ENCODE measurements at places on chromosomes 12 and 14.

GRCh38 chr12:11660624-11661023 is 11.2 kb downstream of the ETV6 start:
- DNase-seq, result no peak

DNA sequence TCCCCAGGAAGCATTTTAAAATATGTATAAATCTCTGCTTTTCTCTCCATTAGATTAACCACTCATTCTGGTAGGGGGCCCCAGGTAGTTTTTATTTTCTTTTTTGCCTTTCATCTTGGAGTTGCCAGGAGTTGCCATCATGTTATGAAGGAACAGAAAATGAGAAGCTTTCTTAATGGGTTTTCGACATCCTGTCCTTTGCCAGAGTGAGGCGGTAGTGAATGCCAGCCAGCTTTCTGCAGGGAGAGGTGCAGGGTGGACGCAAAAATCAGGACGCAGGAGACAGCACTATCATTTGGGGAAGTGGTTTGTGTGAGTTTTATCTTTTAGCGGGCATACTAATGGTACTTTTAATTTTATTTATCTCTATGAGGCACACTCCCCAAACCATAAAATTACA is 1.7 kb downstream of the RASSF8 start:
- no peak for DNase-seq

- DNase-seq, result no peak
Observed at GRCh38 chr14:30225176-30225575, 297.5 kb upstream of the PRKD1 start.

DNA sequence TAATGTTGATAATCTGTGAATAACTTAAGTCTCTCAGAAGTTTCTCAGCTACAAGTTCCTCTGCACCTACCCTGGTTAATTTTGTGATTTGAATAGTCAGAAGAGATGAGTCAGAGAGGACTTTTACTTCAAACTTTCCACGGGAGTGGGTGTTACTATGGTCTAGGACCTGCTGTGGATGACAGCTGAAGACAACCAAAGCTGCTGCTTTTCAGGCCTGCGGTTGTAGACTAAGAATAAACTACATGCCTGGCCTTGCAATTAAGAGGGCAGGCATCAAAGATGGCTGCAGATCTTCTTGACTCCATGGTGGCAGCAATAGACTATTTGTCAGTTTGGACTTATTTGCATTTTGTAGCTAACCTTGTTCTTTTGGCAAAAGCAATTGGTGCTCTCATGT is 227.1 kb upstream of the KRR1 start:
- no peak for DNase-seq

GRCh38 chr12:906062-906585 is 43.4 kb downstream of the RAD52 start:
- no peak for DNase-seq

- DNase-seq, result no peak
Observed at GRCh38 chr12:45637706-45638105, 91.8 kb upstream of the ARID2 start.

- no peak for DNase-seq
Observed at GRCh38 chr12:62306569-62307530, 46.6 kb downstream of the USP15 start.

DNA sequence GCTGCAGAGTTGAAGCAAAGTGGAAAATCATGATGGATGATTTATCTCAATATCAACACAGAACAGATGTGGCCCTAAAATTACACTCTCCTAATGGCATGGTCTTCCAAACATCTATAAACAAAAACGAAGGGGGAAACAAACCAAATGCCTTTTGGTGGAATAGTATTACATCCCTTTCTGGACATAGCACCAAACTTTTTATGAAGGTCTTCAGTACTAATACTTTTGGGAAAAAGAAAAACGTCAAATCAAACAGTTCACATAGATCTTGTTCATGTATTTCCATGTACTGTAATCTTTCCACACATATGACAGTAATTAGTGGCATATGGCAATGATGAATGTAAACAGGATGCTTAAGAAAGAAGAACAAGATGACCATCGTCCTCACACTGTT is 22.9 kb upstream of the ANAPC7 start:
- DNase-seq, result no peak

DNA sequence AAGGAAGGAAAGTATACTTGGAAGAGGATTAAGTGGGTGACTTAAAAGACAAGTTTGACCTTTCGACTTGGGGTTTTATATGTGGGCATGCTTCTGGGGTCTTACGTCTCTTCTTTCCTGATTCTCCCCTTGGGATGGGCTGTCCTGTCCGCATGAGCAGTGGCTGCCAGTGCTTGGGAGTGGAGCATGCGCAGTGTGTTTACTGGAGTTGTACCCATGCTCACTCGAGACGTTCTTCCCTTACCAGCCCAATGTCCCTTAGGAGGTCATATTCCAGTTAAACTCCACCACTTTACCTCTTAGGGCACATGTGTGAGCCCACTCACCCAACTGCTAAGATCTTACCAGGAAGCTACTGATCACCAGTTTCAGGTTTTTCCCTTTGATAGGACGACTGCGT is 20.0 kb upstream of the CHST11 start:
- no peak for DNase-seq

GRCh38 chr12:93536766-93537488 is 35.5 kb upstream of the SOCS2 start:
- no peak for DNase-seq

DNA sequence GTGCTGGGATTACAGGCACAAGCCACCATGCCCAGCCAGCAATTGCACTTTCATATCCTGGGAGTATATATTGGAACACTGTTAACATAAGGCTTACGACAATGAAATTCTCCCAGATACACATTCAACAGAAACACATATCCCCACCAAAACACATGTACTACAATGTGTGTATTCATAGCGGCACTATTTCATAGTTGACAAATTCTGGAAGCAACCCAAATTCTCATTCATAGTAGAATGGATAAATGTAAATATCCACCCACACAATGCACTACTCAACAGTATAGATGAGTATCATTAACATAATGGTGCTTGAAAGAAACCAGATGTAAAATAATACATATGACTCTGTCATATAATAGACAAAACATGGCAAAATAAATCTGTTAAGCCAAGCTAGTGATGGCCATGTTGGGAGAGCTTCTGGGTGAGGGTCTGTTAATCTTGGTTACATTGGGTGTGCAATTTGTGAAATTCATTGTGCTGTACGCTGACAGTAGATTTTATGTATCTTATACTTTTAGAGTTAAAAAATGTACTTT is 2.6 kb upstream of the DNAAF2 start:
- DNase-seq, result no peak

- no peak for DNase-seq
Observed at GRCh38 chr12:91574391-91574790, 391.8 kb upstream of the DCN start.

- no peak for DNase-seq
Observed at GRCh38 chr12:131087991-131088700, 134.4 kb downstream of the ADGRD1 start.

GRCh38 chr14:61119006-61119405 is 138.0 kb downstream of the SLC38A6 start:
- no peak for DNase-seq

- no peak for DNase-seq
Observed at GRCh38 chr12:93808169-93808899, 131.2 kb downstream of the CRADD start.

GRCh38 chr12:27289414-27289813 is 43.2 kb upstream of the BMAL2 start:
- DNase-seq, result no peak

DNA sequence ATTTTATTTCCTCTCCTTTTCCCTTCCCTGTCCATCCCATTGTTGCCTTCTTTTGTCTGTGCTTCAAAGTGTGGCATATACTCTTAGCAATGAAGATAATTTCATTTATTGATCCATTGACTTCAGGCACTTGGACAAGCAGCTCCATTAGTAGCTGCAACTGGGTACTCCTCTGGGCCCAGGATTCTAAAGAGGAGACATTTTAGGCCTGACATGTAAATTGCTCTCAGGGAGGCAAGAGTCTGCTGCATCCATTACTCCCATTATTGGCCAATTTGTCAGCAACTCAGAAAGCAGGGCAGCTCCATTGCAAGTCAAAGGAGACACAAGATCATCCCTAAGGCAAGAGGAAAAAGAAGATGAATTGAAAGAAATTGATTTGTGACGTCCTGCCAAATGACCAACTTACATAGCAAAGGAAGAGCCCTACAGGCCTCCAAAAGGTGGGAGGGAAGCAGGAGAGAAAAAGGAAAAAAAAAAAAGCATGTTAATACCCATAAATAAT is 1094.1 kb upstream of the FLRT2 start:
- DNase-seq, result no peak

Measured in NCI-H510A treated with DMSO at 0.1 percent for 48 hours (cell line).